ENCODE measurements at places on chromosomes 2 and 18.

GRCh38 chr2:55581874-55582547, 35.4 kb downstream of the PPP4R3B start:
- no peak for DNase-seq

GRCh38 chr2:8876628-8877027, 39.2 kb upstream of the KIDINS220 start:
- DNase-seq: peak; percentile 6

- peak; percentile 54 for DNase-seq
These were observed 1848.6 kb upstream of the CELF4 start for GRCh38 chr18:39414009-39414700.

DNA sequence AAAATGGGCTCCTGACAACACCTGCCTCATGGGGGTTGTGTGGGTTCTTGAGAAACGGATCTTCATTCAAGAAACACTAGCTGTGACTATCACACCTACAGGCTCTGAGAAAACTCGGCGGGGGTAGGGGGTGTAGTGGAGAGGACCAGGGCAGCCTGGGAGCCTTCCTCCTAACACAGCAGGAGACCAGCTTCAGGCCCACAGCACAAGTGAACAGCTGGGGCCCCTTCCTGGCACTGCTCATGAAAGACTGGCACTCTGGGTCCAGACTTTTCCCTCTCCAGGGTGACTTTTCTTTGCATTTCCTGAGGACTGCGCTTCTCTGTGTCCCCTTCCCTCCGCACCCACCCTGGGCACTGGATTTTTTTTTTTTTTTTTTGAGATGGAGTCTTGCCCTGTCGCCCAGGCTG, 7.2 kb upstream of the SEMA4C start:
- DNase-seq: no peak

GRCh38 chr18:80193701-80194100, 53.6 kb downstream of the PARD6G start:
- no peak for DNase-seq

DNA sequence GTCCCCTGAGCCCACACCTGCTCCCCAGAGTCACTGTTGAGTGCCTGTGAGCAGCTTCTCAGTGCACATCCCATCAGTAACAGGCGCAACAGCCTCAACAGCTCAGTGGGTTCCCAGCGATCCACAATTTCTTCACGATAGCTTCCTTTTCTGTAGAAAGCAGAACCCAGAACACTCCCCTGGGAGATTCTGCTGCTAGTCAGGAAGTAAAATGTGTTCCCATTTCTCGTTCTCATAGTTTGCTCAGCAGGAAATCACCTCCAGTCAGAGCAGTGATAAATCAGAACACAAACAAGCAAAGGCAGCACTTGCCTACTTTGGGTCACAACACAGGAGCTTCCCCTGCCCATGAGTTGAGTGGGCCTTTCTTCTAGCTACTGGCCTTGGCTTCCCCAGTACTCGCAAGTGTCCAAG, 48.9 kb upstream of the ATG16L1 start:
- no peak for DNase-seq

DNA sequence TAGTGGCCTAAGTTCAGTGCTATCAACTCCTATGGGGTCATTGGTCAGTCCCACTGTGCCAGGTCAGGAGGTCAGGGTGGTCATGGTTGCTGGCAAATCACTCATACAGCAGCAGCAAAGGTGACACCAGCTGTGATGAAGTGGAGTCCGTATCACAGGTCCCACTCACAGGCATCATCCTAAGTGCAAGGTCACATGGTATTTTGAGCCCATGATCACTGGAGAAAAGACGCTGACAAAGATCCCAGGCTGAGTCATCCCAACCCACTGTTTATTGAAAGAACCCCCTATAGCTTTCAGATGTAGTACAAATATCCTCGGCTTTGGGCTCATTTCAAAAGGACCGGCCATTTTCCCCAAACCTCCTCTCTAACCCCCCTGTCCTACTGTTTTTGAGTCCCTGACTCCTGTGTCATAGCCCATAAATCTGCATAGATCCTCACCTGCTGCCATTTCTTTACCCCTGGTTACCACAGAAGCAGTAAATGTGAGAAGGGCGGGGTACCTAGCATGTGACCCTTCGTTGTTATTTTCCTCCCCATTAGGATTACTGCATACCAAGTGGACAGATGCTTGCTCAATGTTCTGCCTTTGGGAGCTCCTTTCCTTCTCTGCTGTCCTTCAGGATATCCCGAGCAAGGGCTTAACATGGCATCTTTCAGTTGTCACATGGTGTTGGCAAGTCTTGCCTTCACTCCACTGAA, 107.7 kb downstream of the COL6A3 start:
- DNase-seq: peak; percentile 13

DNA sequence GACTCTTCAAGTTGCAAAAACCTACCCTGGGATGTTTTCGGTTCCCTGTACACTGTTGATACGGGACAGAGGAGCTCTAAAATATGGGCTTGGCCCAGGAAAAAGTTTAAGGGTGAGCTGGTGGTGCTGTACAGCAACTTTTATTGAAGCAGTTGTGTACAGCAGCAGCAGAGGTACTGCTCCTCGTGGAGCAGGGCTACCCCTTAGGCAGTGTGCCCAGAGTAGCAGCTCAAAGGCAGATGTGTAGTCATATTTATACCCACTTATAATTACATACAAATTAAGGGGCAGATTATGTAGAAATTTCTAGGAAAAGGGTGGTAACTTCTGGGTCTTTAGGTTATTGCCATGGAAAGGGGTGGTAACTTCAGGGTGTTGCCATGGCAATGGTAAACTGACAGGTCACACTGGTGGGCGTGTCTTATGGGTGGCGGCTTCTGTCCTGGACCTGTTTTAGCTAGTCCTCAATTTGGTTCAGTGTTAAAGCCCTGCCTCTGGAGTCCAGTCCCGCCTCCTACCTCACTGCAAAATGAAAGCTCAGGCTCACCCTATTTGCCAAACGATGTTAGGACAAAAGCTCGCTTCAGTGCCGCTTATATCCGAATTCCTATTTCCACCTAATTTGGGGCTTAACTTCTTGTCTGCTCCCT, 203.2 kb downstream of the ETAA1 start:
- no peak for DNase-seq

DNA sequence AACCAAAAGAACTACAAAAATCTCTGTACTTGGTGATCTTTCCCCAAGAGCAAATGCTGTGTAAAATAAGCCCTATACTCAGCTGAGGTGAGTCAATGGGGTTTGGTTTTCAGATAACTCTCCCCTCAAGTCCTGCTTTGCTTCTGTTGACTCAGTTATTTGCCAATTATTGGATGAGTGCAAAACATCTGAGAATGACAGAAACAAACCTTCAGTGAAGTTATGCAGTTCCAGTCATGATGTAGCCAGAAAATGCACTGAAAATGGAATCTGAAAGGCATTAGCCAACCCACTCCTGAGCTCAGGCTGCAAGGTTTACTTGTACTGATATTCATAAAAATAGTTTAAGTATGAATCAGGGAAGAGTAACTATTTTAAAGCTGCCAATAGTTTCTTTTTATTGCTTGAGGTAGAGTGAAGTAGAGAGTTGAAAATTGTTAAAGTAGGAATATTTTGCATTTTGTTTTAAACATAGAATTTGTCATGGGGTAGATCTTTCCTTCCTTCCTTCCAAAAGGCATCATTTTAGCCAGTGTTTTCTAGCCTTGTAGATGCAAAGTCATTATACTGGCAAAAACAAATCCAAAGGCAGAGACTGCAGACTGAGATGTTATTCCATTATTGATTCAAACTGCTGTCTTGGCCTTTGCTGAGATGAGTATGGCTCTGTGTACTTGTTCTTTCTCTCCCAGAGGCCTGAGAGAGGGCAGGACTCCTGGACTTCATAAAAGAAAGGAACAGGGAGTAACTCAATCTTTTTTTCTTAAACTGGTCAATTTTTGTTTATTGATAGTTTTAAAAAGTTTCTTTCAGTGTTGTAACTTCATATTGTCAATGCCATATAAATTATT, 215.3 kb downstream of the RND3 start:
- DNase-seq: peak; percentile 30

Data from kidney glomerular epithelial cell (primary cell).